ENCODE measurements at places on chromosomes 1 and 21. TPM values are rescaled to one million over a fixed set of nuclear protein-coding genes. Genes with fewer than 3 reads are reported as not detected.

DNA sequence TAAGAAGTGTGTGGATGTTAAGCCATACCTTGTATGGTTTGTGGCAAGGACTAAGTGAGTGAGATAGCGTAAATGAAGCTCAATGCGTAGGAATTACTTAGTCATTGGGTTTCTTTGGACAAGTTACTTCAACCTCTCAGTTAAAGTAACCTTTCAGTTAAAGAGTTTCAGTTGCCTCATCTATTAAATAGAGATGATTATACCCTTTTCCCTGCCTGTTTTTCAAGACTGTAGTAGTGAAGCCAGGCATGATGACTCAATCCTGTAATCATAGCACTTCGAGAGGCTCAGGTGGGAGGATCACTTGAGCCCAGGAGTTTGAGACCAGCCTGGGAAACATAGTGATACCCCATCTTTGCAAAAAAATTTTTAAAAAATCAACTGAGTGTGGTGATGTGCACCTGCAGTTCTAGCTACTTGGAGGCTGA, 6.3 kb downstream of the ZMPSTE24 start:
- H3K4me3 ChIP-seq = no peak overlapping the region
- no peak overlapping the region for H3K27ac ChIP-seq

- no peaks in the 10 kb centered on the region for H3K27me3 ChIP-seq
- H3K27ac ChIP-seq = peak overlapping the region; percentile 95
- H3K36me3 ChIP-seq = no peaks in the 10 kb centered on the region
- H3K4me1 ChIP-seq = no peaks in the 10 kb centered on the region
- H3K4me3 ChIP-seq = peak overlapping the region; percentile 87
Observed at GRCh38 chr1:67053535-67053784, 488 bp downstream of the SLC35D1 start.

The FMO1 gene
- polyA plus RNA-seq = 3.7 TPM

The FMO2 gene
- polyA plus RNA-seq = 2.5 TPM

The PROK1 gene
- 85.5 TPM for polyA plus RNA-seq

DNA sequence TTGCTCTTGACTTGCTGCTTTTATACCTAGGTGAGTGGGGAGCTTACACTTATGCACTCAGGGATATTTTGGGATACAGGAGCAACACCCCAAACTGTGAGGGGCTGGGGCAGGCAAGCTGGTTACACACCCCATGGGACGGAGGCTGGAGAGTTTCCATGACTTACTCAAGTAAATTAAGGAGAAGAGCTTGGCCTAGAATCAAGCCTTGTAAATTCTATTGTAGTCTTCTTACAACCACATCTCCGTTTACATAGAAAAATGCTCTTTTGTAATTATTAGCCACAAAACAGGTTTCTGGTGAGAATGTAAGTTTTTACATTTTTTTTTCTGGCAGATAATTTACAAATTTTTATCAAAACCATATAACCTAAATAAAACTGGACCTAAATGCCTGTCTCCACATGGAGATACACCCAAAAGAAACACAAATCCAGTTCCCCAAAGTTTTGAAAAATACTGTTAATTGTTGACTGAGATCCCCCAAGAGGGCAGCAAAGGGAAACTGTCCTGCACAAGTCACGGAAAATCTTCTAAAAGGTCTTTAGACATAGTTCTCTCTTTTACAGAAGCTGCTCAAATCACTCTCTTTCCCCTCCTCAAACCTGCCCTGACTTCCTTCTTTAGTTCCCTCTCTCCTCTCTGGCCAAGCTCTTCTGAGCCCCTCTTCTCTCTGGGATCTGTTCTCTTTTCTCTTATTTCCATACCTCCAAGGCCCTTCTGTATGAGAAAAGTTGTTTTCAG, 134.0 kb downstream of the HIVEP3 start:
- H3K36me3 ChIP-seq = no peaks in the 10 kb centered on the region
- H3K27me3 ChIP-seq = no peaks in the 10 kb centered on the region
- no peaks in the 10 kb centered on the region for H3K4me1 ChIP-seq
- H3K27ac ChIP-seq = no peak overlapping the region

GRCh38 chr21:18041012-18041411, 203.6 kb upstream of the CHODL start:
- H3K4me1 ChIP-seq = no peaks in the 10 kb centered on the region
- H3K4me3 ChIP-seq = no peak overlapping the region
- H3K27ac ChIP-seq = no peak overlapping the region
- no peaks in the 10 kb centered on the region for H3K36me3 ChIP-seq
- H3K27me3 ChIP-seq = no peaks in the 10 kb centered on the region

The CCT8 gene
- 106 TPM for polyA plus RNA-seq

The SPSB1 gene
- 19.8 TPM for polyA plus RNA-seq

GRCh38 chr21:44520326-44521300, 19.4 kb downstream of the KRTAP10-1 start:
- no peaks in the 10 kb centered on the region for H3K4me1 ChIP-seq
- DNase-seq = no peak
- no peak overlapping the region for H3K4me3 ChIP-seq

DNA sequence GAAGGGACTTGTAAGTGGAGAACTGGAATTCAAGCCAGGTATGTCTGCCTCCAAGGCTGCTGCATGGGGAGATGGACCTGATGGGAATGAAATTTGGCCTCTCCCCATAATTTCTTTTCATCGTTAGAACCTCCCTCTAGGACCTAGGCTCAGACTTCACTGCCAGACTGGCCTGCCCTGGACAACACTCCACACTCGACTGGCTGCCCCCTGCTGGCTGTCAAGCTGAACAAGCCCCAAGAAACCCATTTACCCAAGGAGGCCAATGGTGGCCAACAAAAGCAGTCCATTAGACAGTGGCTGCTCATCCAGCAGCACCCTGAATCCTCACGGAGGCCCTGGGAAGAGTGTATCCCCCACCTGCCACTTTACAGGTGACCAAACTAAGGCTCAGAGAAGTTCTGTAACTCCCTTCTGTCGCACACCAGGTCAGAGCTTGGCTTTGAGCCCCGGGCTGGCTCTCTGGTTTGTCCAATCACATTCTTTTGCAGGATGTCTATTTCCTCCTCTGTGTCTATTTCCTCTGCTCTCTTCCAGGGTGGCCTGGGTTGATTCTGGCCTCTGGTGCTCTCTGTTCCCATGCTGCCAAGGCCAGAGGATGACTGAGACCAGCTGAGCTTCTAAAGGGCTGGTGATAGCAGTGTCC, 3.8 kb downstream of the RNF186 start:
- H3K27ac ChIP-seq = no peak overlapping the region
- H3K27me3 ChIP-seq = no peaks in the 10 kb centered on the region
- H3K4me1 ChIP-seq = peaks cover 5% of the 10 kb centered on the region
- peak; percentile 33 for DNase-seq

- no peak overlapping the region for H3K4me3 ChIP-seq
- H3K36me3 ChIP-seq = no peaks in the 10 kb centered on the region
- H3K27me3 ChIP-seq = no peaks in the 10 kb centered on the region
- peaks cover 25% of the 10 kb centered on the region for H3K4me1 ChIP-seq
- DNase-seq = no peak
- H3K27ac ChIP-seq = no peak overlapping the region
Observed at GRCh38 chr1:44885406-44885805, 42.4 kb upstream of the PTCH2 start.

- no peak for DNase-seq
- no peak overlapping the region for H3K4me3 ChIP-seq
- H3K4me1 ChIP-seq = no peaks in the 10 kb centered on the region
- no peaks in the 10 kb centered on the region for H3K27me3 ChIP-seq
- H3K36me3 ChIP-seq = no peaks in the 10 kb centered on the region
Observed at GRCh38 chr1:60670302-60670701, 412.1 kb upstream of the NFIA start.

DNA sequence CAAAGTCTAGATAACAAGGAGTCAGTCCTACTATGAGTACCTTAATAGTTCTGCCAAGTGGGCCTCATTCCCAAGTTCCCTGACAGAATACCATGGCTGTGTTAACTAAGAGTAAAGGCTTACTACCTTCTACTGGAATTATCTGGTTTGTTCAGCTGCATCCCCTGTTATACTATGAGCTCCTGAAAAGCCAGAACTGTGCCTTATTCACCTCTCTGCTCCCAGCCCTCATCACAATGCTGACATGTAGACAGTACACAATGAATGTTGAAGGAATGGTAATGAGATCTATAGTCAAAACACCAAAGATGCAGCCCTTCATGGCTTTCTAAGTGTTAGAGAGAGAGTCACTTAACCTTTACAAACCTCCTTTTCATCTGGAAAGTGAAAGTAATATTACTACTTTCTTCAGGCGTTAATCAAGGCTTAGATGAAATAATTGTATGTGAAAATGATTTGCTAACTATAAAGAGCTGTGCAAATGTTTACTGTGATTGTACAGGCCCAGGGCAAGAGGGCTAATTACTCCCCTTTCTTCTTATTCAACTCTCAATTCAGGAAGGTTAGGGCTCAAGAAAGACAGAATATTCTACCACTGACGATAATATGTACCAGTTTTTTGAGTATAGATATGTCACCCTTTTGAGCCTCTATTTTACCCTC, 70.3 kb upstream of the MROH9 start:
- no peak for DNase-seq
- H3K36me3 ChIP-seq = no peaks in the 10 kb centered on the region
- no peak overlapping the region for H3K4me3 ChIP-seq
- peak overlapping the region; percentile 64 for H3K27ac ChIP-seq
- H3K27me3 ChIP-seq = no peaks in the 10 kb centered on the region

GRCh38 chr21:38343691-38344090, 86.9 kb downstream of the KCNJ15 start:
- no peaks in the 10 kb centered on the region for H3K27me3 ChIP-seq
- no peak overlapping the region for H3K4me3 ChIP-seq
- no peaks in the 10 kb centered on the region for H3K36me3 ChIP-seq
- no peaks in the 10 kb centered on the region for H3K4me1 ChIP-seq

- no peak overlapping the region for H3K27ac ChIP-seq
- H3K36me3 ChIP-seq = no peaks in the 10 kb centered on the region
- peaks cover 10% of the 10 kb centered on the region for H3K4me1 ChIP-seq
- no peak for DNase-seq
- H3K4me3 ChIP-seq = no peak overlapping the region
Observed at GRCh38 chr1:228490120-228491078, 3.2 kb downstream of the RNF187 start.

- no peak overlapping the region for H3K27ac ChIP-seq
- H3K4me3 ChIP-seq = no peak overlapping the region
- H3K36me3 ChIP-seq = no peaks in the 10 kb centered on the region
- H3K4me1 ChIP-seq = no peaks in the 10 kb centered on the region
Observed at GRCh38 chr1:194268839-194269238, 1082.4 kb upstream of the B3GALT2 start.

DNA sequence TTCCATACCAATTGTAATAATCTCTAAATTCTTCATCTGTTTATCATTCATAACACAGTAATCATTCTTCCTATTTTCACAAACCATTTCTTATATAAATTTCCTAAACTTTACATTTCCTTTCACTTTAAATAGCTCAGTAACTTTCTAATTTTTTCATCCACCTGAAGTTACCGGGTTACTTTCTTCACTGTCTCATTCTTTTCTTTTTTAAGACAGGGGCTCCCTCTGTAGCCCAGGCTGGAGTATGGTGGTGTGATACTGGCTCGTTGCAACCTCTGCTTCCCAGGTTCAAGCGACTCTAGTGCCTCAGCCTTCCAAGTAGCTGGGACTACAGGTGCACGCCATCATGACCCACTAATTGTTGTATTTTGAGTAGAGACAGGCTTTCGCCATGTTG, 41.3 kb downstream of the RERE start:
- H3K4me3 ChIP-seq = no peak overlapping the region
- H3K4me1 ChIP-seq = no peaks in the 10 kb centered on the region
- H3K27me3 ChIP-seq = no peaks in the 10 kb centered on the region
- H3K27ac ChIP-seq = no peak overlapping the region
